WTC11 (cell line): ENCODE measurements at places on chromosomes 13 and 19. TPM values are rescaled to one million over a fixed set of nuclear protein-coding genes. Genes with fewer than 3 reads are reported as not detected.

GRCh38 chr13:27201661-27202060 lies 30.1 kb upstream of the USP12 start:
- DNase-seq: no peak

- no peak for DNase-seq
Measured at GRCh38 chr19:2942928-2943640, 1.7 kb downstream of the ZNF77 start.

Gene FXYD3
- 1.0 to 1.8 TPM (median 1.2 TPM) in 3 replicates for total RNA-seq

DNA sequence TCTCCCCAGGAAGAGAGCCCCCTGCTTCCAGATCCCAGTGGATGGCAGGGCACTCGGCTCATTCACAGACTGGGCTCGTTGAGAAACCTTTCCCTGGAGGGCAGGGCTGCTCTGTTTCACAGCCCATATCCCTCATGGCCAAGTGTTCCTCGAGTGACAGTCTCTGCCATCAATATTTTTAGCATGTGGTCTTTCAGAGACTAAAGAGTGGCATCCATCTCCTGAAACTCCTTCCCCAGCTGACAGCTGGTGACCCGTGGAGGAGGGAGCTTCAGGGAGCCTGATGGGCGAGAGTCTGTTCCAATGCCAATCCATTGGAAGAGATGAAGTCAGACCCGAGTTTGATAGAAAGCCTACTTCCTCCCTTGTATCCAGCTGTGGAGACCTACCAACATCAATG lies 30.7 kb upstream of the ALOX5AP start:
- DNase-seq: no peak

Gene AMER2
- 0.18 to 0.48 TPM (median 0.27 TPM) in 3 replicates for total RNA-seq

DNA sequence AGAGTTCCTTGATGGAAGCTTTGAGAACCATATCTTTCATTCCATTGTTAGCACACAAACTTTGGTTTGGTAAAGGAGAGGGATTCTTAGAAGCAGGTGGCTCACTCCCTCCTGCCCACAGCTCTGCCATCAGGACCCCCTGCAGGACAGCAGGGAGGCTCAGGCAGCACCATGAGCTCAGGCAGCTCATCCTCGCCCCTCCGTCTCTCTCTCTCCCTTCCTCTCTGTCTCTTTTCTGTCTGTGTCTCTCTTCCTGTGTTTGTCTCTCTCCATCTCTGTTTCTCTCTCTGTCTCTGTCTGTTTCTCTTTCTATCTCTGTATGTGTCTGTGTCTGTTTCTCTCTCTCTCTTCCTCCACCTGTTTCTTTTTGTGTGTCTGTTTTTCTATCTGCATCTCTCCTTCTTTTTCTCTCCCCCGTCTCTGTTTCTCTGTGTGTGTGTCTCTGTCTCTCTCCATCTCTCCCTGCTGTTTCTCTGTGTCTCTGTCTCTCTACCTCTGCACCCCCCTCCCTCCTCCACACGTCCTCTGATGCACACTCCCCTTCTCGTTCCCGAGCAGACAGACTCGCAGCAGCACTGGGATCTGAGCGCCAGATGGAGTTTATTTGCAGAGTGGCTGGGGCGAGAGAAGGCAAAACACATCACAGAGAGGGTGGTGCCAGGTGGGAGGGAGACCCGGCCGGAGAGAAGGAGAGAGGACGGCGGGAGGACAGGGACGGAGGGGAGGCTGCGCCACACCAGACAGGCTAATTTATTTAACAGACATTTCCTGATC lies 8.7 kb downstream of the SBK2 start:
- DNase-seq: no peak

Gene SELENOV
- 12.6 to 15.4 TPM (median 15.1 TPM) in 3 replicates for total RNA-seq

GRCh38 chr19:34851277-34851804 lies 75.4 kb upstream of the ZNF30 start:
- peak; percentile 57 for DNase-seq

GRCh38 chr19:48424694-48425219 lies 21.0 kb upstream of the GRWD1 start:
- no peak for DNase-seq

Gene GIPR
- total RNA-seq: 1.6 to 1.8 TPM (median 1.7 TPM) in 3 replicates

DNA sequence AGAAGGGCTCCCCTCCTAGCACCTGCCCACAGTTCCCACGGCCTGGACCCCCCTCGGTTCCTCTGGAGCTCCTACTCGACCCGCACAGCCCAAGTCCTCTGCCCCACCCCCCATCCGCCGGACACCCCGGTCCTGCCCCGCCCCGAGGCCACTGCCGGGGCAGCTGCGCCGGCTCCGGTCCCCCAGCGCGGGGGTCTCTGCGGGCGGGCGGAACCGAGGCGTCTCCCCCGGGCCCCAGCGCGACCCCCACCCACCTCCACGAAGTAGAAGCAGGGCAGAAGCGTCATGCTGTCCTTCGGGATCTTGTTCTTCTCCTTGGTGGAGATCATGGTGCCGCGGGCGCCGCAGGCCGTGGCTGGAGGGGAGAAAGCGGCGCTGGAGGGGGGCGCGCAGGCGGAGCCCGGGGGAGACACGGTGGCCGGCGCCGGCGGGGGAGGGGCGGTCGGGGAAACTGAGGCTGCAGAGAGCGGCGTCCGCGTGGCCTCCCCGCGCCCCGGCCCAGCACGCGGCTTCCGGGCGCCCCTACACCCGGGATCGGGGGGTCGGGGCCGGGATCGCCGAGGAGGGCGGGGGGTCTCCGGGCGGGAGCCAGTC lies 427 bp downstream of the PLPPR3 start:
- DNase-seq: no peak

Gene GMIP
- 19.8 to 23.0 TPM (median 21.9 TPM) in 3 replicates for total RNA-seq

GRCh38 chr13:24683351-24683750 lies 3.1 kb downstream of the ATP12A start:
- no peak for DNase-seq

- peak; percentile 69 for DNase-seq
Measured at GRCh38 chr13:51895906-51896888, 34.4 kb downstream of the CCDC70 start.

- no peak for DNase-seq
Measured at GRCh38 chr13:20174656-20175405, 14.0 kb upstream of the GJA3 start.

DNA sequence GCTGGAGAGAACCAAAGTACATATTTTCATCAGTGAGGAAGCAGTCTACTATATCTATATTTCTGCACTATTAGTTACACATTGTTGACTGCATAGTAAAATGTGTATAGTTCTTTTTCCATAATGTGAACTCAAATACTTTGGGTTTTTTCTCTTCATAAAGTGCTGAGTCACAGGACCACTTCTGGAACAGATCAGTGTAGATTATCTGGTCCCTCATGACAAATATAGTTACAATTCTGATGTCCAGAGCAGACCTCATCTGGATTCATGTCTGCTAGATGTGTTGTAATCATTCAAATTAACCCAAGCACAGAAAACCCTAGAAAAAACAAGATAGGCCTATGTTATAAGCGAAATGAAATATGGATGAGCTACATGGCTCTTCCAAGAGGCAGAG lies 171.4 kb downstream of the SUCLA2 start:
- DNase-seq: no peak

Gene STARD13
- total RNA-seq: 4.0 to 4.4 TPM (median 4.2 TPM) in 3 replicates

GRCh38 chr19:13597640-13598039 lies 91.4 kb upstream of the CACNA1A start:
- DNase-seq: peak; percentile 56

DNA sequence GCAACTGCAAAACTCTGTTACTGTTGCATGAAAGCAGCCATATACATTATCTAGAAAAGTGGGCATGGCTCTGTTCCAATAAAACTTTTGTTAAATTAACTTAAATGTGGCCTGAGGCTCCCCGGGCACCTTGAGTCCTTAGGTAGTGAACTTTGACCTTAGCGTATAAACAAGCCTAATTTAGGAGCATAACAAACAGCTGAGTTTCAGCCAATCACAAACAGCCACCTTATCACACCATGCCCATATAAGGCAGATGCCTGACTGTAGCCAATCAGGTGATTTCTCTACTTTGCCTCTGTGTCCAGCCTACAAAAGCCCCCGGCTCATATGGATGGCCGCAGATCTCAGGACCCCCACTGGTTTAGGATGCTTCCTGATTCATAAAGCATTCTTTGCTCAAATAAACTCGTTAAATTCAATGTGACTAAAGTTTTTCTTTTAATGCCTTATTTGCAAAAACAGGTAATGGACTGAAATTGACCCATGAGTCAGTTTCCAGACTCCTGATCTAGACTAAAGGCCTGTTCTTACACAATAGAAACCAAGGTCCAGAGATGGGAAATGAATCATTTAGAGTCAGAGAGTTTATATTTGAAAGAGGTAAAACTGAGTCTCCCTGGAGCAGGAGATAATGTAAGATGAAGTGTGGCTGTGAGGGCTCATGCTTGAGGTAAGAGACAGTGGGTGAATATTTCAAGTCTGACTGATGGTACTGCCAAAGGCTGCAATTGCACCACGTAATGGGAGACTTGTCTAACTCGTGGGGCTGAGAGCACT lies 130.2 kb downstream of the FGF9 start:
- no peak for DNase-seq

GRCh38 chr13:31162151-31163008 lies 676 bp upstream of the HSPH1 start:
- peak; percentile 94 for DNase-seq

Gene NDUFA7
- 76.4 to 101 TPM (median 91.9 TPM) in 3 replicates for total RNA-seq

GRCh38 chr13:39322836-39323585 lies 280.0 kb downstream of the LHFPL6 start:
- DNase-seq: no peak
